ENCODE measurements at places on chromosomes 2 and 18.

DNA sequence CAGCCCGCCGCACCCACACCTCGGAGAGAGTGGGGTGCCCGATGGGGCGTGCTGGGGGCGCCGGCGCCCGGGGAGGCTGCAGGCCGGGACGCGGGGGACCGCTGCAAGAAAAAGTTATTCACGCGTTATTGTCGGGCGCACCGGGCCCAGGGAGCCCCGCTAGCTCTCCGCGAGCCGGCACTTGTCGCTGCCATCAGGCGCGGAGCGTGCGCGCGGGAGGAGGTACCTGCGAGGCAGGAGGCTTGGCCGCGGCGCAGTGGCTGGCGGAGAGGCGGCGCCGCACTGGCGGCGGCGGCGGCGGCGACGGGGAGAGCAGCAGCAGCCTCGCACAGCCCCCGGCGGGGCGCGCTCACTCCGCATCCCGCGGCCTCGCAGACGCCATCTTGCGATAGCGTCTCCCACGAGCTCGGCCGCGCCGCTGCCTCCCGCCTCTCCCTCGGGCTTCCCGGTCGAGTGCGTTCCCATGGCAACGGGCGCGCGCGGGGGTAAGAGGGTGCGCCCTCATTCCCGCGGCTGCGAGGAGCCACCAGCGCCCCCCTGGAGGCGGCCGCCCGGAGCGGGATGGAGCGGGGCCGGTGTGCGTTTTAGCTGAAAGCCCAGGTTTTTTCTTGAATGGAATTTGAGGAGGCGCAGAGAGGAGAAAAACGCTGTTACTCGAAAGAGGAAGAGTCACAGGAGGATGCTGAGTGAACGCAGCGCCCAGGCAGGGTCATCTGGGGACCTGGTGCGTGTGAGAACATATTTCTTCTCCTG lies at the start of gene CHN1:
Gene CHN1 (minus strand): TSS at position 402 of the 753 bp plus-strand sequence. CDS start 469 bp downstream, outside the sequence.
- DNase-seq: peak; percentile 67

GRCh38 chr18:1302861-1303260 lies 398.2 kb downstream of the ADCYAP1 start:
- DNase-seq: no peak

DNA sequence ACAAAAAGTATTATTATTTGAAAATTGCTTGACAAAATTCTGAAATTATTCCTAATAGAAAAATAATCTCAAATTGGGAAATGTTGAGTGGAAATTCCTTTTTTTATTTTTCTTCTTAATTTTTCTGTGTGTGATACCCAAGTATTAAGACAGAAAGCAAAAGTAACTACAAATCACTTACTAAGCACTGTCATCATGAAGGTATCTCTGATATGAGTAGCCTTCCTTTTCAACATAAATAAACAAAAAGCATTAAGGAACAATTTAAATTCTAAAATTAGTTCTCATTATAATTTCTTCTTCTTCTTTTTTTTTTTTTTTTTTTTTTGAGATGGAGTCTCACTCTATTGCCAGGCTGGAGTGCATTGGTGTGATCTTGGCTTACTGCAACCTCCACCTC lies 174.2 kb upstream of the RBMS1 start:
- no peak for DNase-seq

DNA sequence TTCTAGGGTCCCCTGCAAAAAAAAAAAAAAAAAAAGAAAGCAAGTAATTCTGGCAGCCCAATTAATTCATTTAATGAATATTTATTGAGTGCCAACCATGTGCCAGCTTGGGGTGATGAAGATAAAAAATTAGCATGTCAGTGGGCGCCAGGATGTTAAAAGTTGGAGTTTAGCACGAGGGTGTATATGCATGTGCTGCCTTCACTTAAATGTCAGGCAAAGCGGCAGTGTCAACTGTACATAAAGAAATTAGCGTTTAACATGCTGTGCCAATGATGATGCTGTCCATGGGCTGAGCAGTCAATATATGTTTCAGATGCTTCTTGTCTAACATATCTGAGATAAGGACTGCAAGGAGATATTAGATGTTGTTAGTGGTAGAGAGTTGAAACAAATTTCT lies 49.5 kb downstream of the ASAP2 start:
- no peak for DNase-seq

GRCh38 chr2:190563109-190563508 lies 28.6 kb upstream of the NEMP2 start:
- DNase-seq: no peak

GRCh38 chr18:51953521-51953920 lies 386.5 kb upstream of the DCC start:
- DNase-seq: no peak

- no peak for DNase-seq
Observed at GRCh38 chr18:21841570-21841969, 101.0 kb downstream of the MIB1 start.

DNA sequence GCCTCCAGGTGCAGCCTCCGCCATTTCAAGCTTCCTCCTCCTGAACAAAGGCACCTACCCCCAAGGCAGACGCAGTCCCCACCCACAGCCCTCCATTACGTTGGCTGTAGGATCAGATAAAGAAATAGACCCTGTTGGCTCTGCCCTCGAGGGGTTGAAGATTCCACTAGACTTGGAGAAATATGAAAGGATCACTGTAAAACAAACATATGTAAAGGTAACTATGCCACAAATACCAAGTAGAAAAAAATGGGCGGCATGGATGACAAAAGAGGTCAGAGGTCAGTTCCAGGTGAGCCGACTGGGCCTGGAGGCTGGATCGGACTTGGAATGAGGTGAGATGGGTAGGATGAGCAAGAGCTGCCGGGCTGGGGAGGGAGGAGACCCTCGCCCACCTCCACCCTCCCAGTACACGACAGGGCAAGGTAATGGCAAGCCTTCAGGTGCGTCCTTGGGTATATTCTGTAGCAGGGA lies 84.8 kb upstream of the POMC start:
- no peak for DNase-seq
